ENCODE measurements at places on chromosomes 2 and 18.

DNA sequence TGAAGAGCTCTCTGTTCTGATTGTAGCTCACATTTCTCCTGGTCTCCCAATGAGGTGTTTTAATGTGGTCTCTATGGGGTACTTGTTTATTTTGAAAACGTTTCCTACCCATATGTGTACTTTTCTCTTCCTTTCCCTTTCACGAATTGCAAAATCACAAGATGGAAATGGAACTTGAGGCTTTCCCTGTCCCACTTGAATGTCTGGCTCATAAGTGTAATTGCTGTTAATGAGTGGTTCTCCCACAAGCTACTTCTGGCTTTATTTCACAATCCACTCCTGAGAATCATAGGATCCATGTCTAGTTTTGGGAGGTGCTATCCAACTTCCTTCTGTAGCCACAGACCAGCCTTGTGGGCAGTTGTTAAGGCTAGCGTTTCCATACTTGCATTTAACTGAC, 81.1 kb upstream of the CAVIN2 start:
- peak; percentile 53 for DNase-seq

DNA sequence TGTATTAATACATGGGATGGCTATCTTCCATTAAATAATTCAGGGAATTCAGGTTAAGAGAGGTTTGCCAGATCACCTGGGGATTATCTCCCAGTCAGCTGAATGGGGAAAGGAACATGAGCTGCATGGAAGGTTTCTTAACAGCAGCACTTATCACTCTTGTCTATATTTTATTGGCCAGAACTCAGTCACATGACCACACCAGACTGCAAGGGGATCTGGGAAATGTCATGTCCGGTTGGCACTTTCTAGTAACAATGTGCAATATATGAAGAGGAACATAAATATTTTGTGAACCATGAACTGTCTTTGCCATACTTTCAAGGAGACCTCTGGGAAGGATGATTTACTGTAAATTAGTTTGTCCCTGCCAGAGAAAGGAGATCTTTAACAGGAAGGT, 599.1 kb downstream of the SLC4A3 start:
- DNase-seq = no peak

DNA sequence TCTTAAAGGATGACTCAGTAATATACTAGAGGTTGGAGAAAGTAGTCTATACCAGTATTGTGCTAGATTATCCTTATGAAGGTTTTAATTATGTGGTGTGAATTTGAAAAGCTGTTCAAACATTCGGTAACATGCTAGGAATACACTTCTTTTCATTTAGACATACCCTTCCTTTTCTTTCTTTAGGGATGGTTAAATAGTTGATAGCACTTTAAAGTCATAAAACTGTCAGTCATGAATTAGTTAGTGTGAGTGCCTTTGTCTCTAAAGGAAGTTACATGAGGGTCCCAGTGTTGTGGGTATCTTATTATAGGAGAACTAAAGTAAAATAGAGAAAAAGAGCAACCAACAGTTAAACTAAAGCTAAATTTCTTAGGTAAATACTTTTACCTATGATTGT, 149.3 kb downstream of the CSRNP3 start:
- DNase-seq = no peak

- no peak for DNase-seq
Measured at GRCh38 chr2:203878063-203878462, 10.5 kb downstream of the CTLA4 start.

DNA sequence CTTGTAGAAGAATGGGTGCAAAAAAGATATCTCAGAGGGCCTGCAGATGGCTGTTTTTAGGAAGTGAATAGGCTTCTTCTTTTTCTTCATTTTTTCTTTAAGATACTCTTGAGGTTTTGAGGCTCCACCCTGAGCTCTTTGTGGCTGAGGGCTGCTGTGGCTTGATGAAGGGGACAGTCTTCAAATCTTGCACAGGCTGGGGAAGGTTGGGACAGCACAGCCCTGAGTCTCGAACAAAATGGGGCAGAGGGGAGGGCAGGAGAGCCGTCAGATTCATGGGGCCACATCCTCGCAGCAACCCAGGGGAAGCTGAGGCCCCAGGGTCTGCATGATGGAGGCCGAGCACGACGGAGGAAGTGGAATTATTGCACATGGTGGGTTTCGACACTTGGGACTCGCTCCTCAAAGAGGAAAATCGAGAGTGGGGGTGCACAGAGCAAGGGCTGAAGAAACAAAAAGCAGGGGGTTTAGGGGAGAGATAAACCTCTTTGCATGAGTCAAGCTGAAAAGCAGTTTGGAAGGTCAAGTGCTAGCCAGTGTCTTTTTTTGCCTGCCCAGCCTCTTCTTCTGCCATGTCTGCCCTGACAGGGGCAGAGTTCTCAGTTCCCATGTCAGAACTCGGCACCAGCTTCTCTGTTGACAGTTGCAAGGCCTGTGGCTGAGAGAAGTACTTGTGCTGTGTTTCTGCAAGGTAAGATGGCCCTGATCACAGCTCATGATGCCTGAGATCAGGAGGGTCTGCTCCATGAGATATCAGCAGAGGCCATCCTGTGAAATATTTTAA, 19.5 kb downstream of the INPP4A start:
- no peak for DNase-seq

DNA sequence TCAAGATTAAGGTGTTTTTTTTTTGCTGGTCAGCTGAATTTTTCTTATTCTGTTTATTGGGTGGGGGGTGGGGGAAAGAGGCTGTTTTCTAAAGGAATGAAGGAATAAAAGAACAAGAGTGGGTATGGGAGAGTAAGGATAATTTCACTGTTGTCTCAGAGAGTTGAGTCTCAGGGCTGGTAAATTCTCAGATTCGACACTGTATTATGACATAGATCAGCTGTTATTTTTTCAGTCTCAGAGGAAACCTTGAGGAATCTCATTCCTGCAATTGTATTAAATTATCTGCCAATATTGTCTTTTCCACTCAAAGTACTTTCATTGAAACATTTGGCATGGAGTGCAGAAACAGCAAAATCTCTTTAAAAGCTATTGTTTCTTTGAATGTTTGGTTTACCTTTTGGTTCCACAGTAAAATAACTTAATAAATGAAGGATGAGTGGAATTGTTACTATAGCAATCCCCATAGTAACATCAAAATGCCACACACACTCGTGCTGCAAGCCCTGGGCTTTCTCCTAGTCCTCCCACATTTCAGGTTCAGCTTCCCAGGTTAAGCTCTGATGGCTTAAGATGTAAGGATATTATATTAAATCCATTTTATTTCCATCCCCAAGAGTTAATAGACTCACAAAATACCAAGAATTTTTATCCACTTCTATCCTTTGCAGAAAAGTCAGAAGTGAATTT, 478.7 kb upstream of the TCF4 start:
- DNase-seq = no peak

DNA sequence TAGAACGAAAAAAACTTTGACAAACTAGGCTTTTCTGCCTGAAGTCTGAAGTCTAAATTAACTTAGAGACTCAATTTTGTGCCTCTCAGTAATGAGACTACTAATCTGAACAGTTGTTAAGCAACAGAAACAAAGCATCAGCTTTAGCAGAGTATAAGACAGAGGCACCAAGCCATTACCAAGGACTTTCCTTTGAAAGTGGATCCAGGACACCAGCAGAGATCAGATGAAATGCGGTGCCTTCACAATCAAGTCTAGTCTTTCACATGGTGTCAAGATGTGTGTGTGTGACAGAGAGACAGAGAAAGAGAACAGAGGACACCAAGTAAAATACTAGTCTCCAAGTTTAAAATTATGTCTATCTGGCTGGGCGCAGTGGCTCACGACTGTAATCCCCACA, 1502.9 kb downstream of the LRP1B start:
- no peak for DNase-seq

- no peak for DNase-seq
Measured at GRCh38 chr2:234952270-234953115, 676 bp downstream of the SH3BP4 start.

GRCh38 chr2:98893911-98894321, 42.1 kb downstream of the CRACDL start:
- no peak for DNase-seq

DNA sequence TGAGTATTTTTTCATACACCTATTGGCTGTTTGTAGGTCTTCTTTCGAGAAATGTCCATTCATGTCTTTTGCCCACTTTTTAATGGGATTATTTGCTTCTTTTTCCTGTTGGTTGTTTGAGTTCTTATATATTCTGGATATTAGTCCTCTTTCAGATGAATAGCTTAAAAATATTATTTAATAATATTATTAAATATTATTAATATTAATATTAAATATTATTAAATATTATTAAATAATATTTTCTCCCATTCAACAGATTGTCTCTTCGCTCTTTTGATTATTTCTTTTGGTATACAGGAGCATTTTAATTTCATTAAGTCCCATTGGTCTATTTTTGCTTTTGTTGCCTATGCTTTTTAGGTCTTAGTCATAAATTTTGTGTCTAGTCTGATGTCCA, 361.9 kb downstream of the TSN start:
- DNase-seq = no peak

GRCh38 chr2:149597050-149597667, 9.6 kb upstream of the MMADHC start:
- DNase-seq = no peak

GRCh38 chr2:226969417-226970080, 133.7 kb downstream of the RHBDD1 start:
- peak; percentile 35 for DNase-seq

- no peak for DNase-seq
Measured at GRCh38 chr2:17328161-17328560, 190.1 kb downstream of the RAD51AP2 start.

DNA sequence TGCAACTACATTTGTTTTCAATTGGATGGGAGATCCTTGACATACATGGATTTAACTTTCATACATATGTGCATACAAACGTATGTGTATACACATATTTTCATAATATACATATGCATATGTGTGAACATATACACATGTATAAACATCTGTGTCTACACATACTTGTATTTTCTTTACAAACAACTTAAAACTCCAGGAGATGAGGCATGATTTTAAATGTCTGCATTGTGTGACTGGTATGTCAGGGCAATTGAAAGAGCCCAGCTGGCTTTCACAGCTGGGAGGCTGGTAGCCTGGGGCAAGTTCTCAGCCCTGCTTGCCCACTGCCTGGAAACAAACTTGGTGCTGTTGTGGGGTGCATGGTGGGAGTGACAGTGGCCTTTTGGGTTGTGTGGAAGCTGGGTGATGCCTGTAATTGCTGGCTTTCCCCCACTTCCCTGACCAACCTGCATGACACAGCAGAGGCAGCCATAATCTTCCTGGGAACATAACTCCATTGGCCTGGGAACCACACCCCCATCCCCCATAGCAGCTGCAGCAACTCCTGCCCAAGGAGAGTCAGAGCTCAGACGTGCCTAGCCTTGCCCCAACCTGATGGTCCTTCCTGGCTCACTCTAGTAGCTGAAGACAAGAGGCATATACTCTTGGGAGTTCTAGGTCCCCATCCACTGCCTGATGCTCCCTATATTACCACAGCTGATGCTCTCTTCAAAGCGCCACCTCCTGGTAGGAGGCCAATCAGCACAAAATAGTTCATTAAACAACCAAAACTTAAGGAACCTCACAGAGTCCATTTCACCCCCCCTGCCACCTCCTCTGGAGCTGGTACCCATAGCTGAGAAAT, 158.3 kb downstream of the CERS6 start:
- DNase-seq = no peak

- no peak for DNase-seq
Measured at GRCh38 chr18:71168557-71169145, 879.8 kb downstream of the SOCS6 start.

- no peak for DNase-seq
Measured at GRCh38 chr18:48813321-48813720, 137.4 kb downstream of the SMAD7 start.

GRCh38 chr2:141497272-141497671, 633.5 kb downstream of the LRP1B start:
- DNase-seq = no peak

DNA sequence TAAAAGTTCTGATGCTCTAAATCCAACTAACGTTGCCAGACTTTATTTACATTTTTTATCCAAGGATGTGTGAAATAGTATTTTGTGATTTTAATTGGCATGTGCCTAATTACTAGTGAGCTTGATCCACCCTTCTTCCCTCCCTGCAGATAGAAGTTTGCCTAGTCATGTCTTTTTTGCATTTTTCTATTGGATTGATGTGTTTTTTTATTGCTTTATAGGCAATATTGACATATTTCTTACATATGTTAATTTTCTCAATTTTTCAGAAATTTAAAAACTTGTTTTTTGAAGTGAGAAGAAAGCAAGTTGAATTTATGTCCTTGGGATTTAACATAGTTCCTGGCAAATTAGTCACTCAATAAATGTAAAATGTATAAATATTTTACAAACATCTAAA, 56.4 kb downstream of the EML4 start:
- DNase-seq = no peak

DNA sequence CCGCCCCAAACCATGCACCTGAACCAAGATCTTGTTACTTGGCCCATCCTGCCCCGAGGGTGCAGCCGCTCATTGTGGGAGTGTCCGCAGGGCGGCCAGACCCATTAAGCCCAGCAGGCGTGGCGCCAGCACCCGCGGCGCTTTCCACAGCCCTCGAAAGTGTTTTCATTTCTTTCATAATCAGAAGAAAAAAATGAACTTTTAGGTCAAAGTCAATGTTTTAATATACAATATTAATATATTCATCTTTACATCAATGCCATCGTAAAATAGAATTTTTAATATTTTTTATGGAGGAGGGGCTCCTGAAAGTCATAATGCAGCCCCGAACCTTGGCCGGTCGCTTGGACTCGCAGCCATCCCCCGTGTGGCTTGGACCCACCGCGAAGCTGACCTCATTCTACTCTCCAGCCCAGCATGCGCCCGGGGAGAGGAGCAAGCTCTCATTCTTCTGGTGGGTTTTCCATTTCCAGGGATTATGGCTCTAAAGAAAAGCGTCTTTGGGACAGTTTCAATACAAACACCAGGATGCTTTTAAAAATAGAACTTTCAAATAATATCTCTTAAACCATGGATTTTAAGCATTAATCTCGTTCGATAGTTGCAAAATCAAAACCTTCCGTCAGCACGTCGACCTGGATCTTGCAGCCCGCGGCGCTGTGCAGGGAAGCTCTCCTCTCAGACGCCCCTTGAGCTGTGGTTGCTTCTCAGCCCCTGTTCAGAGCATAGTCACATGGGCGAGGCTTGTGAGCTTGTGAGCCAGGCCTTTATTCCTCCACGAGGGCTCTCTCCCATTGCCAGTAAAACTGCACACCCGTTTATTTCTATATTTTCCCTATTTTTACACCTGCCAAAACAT, 17.2 kb upstream of the ASB1 start:
- no peak for DNase-seq

GRCh38 chr18:25457126-25457525, 105.2 kb upstream of the ZNF521 start:
- DNase-seq = no peak

GRCh38 chr2:65159906-65160305, 30.0 kb upstream of the RAB1A start:
- DNase-seq = no peak

DNA sequence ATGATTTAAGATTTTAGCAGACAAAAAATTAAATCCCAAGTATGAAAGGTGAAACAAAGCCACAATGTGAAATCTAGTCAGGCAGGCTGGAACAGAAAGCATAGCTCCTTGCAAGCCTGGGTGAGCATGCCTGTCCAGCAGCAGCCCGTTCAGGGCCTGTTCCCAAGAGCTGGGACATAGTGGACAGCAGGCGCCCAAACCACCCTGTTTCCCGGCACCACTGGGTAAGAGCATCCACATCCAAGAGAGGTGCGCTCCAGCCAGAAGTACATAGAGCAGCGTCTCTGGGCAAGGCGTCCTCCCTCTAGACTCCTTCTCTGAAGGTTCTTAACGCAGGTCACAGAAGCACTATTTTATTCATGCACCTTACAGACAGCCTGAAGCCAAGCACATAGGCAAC, 80.8 kb downstream of the DNER start:
- DNase-seq = no peak

- DNase-seq = no peak
Measured at GRCh38 chr2:84619794-84620371, 103.6 kb downstream of the DNAH6 start.

- DNase-seq = no peak
Measured at GRCh38 chr2:25671622-25672021, 1.8 kb downstream of the DTNB start.
